Stimulated activated naive CD8-positive, alpha-beta T cell treated with anti-CD3 and anti-CD28 coated beads, Interleukin-15, Interleukin-2, amounts not matched to agents 100 U/mL and 50 U/mL, for 24 hours (primary cell): ENCODE measurements at places on chromosomes 13 and 19.

GRCh38 chr13:67549331-67549730, 319.2 kb upstream of the PCDH9 start:
- DNase-seq: no peak

- DNase-seq: no peak
Observed at GRCh38 chr13:100633461-100633860, 41.1 kb downstream of the TMTC4 start.

DNA sequence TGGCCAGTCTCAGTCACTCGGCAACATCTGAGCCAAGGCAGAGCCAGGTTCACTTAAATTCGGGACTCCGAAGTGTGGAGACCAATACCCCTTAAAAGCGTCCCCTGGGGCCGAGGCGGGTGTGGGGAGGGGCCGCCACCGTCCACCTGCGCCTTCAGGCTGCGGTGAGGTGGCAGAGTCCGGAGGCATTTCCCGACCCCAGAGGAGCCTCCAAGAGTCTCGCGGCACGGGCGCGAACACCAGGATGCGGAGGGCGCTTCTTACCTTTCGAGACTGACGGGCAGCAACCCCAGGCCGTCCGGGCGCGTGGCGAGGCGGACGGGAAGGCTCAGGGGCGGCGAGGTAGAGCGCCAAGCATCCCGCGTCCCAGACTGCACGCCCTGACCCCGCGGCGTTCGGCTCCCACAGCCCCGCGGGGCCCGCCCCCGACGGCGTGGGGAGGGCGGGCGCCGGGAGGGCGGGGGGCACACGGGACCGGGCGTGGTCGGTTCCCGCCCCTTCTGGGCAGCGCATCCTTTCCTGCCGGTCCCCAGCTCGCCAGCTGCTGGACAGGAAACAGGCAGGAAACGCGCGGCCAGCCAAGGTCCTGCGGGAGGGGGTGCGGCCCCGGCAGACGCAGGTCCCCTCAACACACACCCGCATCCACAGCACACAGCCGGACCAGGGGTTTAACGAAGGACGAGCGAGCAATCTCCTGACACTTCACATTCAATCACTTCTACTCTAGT, at the start of gene THSD1:
THSD1 (minus strand) TSS at position 406 of the 728 bp plus-strand sequence. CDS start 3,572 bp downstream, outside the sequence.
- peak; percentile 13 for DNase-seq

- peak; percentile 51 for DNase-seq
Observed at GRCh38 chr19:1206864-1207450, 1.4 kb downstream of the STK11 start.

DNA sequence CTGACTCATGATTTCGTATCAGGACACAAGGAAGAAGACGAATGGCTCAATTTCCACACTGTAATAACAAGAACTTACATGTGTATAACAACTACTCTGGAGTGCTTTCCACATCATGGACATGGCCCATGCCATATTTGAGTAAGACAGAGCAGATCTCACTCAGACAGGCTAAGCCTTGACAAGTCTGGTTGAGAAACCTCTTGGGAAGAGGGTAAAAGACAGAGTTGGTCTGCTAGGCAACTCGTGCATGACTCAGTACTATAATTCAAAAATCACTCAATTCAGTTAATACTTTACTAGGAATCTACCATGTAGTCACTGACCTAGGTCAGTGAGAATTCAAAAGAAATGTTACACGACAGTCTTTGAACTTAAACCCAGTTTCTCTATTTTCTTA, 5.7 kb upstream of the THSD1 start:
- no peak for DNase-seq

DNA sequence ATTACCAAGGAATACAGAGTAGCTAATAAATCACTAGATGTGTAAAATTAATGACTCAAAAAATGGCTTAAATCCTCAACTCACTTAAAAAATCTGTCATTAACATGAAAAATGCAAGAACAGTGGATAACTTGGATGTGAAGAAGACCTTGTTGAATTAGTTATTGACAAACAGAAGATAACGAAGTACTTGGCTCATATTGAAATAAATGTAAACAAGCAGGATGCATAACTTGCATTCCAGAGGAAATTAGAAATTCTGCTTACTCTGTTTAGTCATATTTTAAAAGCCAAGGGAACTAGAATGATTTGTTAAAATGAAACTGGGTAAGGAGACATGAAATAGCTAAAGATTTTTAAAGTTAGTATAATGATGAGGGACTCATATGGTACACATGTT, 1812.2 kb downstream of the PCDH9 start:
- no peak for DNase-seq

DNA sequence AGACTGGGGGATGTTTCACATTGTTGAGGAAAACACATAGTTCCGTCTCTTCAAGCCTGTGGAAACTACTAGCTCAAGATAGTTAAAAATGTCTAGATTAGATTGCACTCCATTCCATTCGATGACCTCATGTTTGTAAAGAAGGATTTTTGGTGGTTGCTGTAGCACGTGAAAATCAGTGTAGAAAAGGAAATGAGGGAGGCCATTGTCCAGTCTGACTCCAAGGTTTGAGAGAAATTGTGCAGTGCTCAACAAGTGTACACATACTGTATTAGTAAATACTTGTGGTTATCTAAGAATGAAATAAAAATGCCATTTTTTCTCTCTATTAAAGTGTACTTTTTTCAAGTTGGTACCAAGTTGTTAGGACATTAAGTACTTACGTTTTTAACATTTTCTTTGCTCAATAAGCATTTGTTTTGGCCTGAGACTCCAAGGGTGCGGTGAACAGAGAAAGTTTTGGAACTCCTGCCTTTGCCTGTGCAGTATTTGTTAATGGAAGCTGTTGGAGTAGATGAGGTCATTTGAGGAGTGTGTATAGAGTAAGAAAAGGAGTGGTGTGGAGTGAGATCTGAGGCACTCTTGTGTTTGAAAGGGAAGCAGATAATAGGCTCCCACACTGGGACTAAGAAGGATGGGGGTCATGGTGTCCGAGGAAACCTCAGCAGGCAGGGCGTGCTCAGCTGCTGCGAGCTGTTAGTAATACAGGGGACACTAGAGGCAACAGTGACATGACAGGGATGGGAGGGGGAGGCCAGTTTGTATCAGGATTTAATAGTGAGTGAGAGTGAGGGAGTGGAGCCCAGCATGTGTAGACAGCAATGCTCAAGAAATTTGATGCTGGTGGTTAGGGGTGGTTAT, 4.4 kb downstream of the WASF3 start:
- DNase-seq: no peak

- DNase-seq: no peak
Observed at GRCh38 chr13:30792285-30793000, 57.1 kb downstream of the ALOX5AP start.

GRCh38 chr13:60035874-60036273, 127.9 kb downstream of the DIAPH3 start:
- no peak for DNase-seq

DNA sequence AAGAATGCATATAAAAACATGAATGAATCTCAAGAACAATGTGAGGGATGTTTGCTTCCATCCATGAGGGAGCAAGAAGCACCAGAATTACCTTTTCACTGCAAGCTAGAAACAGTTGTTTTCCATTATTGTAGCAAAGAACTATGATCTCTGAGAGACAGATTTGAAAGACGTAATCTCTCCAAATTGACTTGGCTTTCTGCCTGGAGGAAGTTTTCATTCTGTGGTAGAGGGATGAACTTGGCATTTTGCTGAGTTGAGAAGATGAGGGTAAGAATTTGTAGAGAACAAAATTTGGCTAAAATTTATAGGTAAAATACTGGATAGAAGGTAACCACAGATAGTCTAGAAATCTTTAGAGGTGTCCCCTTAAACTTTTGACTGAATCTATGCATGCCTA, 496.8 kb downstream of the TDRD3 start:
- DNase-seq: no peak

DNA sequence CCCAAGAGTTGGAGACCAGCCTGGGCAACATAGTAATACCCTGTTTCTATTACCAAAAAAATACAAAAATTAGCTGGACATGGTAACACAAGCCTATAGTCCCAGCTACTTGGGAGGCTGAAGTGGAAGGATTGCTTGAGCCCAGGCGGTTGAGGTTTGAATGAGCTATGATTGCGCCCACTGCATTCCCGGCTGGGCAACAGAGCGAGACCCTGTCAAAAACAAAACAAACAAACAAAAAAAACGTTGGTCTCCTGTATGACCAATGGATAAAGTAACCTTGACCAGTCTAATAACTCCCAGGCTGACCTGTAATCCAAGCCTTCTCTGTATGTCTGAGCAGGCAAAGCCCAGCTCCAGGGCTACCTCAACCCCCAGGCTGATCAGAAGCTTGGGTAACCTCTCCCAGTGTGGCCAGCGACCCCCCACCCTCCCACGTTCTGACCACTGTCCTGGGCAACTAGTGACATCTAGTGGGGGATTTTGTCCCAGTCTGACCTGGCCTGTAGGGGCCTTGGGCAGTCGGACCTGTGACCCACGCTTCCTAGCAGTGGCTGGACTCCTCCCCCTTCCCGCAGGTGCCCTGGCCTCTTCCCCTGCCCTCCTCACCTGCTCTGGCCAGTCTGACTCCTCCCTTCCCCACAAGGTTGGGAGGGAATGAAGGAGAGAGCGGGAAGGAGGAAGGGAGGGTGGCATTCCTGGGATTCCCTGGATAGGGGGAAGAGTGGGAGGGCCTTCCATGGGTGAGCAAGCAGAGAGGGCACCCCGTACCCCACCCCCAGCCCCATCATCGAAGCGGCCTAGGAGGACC, 1.0 kb upstream of the BCAM start:
- no peak for DNase-seq

GRCh38 chr19:42288387-42288786, 13.5 kb upstream of the PRR19 start:
- DNase-seq: no peak

DNA sequence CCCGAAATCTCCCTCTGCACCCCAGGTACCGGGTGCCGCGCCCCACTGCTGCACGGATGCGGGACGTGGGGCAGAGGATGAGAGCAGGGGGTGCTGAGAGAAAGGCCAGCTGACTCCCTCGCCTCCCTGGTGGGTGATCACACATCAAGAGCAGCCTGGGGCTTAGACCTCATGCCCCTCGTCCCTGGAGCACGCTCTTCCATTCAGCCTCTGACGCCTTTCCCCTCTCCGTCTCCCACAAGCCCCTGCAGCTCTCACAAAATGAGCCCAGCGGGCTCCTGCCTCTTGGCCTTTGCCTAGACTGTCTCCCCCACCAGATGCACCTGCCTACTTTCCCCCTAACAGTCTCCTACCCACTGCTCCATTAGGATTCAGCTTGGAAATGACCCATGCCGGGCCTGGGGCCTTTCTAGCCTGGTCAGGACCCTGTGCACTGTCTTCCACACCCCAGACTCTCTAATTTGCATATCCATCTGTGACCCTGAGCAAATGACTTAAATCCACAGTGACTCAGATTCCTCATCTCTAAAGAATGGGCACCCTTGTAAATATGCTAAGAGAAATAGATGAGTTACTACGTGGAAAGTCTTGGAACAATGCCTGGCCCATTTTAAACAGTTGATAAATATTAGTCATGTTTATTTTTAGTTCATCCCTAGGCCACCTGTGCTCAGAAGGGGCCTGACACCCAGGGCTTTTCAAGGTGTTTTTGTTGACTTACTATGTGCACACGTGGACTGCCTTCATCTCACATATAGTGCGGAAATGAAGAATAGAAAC, 582 bp upstream of the PTPRH start:
- DNase-seq: no peak

- DNase-seq: peak; percentile 50
Observed at GRCh38 chr19:51887522-51888498, at the start of gene ZNF577. Gene ZNF577 (minus strand): TSS chr19:51887951. CDS start chr19:51880382, 7,569 bp downstream.

DNA sequence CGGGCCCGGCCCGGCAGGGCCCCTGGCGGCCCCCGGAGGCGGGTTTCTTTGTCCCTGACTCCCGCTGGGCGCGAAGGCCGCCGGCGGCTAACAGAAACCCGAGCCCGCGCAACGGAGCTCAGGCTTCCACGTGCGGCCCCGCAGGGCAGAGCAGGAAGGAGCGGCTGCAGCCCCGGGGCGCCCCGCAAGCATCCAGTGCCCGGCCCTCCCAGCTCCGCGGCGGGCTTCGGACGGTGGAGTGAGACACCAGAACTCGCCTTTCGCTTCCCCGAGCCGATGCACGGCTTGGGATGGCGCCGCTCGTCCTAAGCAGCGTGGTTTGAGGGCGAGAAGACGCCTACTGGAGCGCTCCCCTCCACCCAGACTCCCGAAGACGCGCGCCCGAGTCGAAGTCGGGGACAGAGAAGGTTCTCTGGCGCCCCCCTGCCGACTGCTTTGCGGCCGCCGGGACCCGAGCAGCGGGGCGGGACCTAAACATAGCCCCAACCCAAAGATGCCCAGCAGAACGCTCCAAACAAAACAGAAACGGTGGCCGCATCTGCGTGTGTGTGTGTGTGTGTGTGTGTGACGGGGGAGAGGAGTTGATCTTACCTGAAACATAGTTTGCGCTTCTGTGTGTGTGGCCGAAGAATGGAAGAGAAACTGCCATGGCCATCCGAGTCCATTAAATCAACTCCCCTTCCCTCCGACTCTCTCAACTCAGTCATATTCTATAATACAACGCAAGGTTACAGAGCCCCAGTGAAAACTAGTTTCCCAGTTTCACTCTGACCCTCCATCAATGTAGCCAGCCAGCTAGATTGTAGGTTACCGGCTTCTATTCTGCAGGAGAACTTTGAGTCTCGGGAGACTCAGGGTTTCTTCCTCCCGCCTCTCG, 629 bp upstream of the FGF9 start:
- peak; percentile 70 for DNase-seq

- no peak for DNase-seq
Observed at GRCh38 chr13:102680842-102681740, 13.8 kb downstream of the METTL21C start.
